ENCODE measurements at places on chromosomes 2 and 18.

- DNase-seq = peak; percentile 78
These were observed 17.2 kb upstream of the RPL31 start for GRCh38 chr2:100984892-100985307.

DNA sequence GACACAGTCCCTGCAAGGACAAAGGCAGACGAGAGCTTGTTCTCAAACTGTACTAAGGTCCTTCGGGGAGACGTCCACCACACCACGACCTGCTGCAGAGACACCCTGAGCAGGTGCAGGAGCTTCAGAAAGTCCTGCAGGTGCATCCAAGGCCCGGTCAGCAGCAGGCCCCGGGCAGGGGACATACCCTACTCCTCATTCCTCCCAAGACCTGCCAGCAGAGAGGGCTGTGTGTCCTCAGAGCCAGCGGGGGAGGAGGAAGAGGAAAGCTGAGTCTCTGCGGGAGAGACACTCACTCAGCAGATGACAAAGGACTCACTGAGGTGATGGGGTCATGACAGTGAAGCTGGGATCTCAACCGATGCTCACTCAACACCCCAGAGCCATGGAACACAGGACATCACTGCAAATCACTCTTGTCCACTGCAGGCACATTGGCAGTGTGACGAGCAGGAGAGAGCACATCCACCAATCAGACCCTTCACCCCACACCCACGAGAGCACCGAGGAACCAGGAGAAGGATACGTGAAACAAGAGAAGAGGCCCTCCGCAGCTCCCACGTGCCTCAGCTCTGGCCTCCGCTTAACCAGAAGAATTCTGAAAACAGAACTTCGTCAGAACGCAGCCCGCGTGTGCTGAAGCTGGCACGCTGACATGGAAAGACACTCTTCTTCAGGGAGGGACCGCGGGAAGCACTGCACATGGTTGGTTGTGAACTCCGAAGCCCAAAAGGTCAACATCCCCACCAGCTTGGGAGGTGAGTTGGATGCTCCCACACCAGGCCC lies 9.3 kb downstream of the HDAC4 start:
- DNase-seq = no peak

GRCh38 chr2:52144590-52144989 lies 1112.7 kb upstream of the NRXN1 start:
- DNase-seq = no peak

GRCh38 chr2:219441451-219442255 lies 7.0 kb downstream of the SPEG start:
- DNase-seq = peak; percentile 91

DNA sequence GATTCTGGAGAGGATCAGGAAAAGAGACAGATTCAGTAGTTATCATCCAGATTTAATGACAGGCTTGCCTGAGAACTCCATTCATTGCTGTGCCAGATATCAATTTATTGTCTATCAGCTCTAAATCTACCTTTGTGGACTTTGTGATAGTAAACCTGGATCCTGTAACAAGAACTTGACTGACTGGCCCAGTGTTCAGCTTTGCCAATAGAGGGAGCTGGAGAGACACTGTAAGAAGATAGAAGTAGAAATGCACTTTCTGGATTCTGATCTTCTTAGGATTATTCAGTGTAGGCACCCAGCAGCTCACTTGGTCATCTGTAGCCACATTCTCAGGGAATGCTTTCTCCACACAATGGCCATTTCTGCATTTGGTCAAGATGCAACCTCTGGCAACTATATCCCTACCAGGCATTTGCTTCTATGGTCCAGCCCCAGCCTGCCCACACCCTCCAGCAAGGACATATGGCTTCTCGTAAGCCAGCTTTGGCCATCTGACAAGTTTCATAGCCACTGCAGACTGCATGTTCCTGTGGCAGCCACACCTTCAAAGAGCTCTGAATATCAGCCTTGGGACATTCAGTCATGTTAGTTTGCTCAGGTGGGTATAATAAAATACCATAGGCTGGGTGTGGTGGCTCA lies 6.1 kb upstream of the SERPINB8 start:
- peak; percentile 56 for DNase-seq

DNA sequence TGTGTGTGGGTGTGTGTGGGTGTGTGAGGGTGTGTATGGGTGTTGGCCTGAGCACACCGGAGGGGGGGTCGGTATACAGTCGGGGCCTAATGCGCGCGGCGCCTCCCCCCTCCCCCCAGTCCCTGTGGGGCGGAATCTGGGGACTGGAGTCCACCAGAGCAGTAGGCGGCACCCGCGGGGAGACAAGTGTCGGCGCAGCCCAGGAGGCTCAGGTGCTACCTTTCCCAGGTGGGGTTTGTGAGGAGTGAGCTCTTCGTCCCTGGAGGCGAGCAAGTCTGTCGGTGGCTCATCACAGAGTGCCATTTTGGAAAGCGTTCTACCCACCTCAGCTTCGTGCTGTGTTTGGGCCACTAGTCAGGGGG lies 2896.1 kb upstream of the TEKT4 start:
- DNase-seq = no peak

GRCh38 chr2:101887328-101887727 lies 104.4 kb upstream of the IL1R2 start:
- DNase-seq = no peak

DNA sequence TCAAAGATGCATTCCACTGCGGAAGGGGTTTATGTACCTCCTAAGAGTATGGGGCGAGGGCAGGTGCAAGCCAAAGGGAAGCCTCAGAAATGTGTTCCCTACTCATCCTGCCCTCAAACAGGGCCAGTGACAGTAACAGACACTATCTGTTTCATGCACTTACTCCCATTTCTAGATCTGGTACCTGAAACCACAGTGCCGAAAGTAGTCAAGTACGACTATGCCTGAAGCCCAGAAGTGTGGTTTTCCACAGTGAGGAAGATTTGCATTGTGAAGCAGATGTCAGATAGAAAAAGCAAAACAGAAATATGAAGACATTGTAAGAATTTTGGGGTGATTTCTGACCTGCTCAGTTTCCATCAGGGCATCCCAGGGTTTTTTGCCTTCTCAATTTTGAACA lies 748.7 kb downstream of the RNF144A start:
- no peak for DNase-seq

DNA sequence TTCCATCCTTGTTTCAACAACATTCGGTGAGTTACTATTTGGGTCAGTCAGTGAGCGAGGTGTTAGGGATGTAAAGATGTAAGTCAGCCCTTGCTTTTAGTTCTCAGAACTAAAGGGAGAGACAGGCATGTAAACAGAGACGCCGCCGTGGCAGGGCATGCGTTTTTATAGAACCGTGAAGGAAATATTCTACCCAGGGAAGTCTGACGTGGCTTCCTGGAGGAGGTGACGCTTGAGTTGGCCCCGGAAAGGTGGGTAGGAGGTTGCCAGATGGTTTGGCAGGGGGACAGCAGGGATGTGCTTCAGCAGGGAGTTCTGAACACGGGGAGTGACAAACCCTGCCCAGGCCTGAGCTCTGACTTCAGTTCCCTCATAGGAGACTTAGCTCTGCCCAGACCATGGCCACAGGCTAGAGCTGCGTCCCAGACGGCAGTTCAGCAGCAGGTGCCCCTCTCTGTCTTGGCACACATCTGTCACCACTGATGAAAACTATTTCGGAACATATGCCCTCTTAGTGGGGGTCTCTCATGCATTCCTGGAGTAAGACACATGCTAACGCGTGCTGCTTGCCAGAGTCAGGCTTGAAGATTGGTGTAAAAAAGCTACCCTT lies 23.4 kb upstream of the RPL31 start:
- no peak for DNase-seq

DNA sequence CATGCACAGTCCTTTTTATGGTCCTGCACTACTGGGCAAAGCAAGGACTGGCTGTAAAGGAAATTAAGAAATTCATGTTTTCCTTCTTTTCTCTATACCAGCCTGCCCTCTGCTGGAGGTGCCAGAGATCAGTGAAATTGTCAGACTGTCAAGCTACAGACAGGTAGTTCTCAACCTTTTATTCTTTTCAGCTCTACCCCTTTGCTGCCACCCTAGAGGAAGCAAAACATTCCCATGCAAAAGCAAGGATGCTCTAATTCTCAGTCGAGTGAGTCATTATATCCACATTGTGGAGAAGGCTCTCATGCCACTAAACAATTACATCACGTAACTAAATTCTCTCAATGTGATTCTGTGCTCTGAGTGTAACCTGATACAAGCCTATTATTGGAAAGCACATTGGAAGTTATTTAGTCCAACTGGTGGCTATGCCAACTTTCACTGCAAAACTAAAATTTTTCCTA lies 25.0 kb upstream of the RAPGEF4 start:
- DNase-seq = peak; percentile 82

DNA sequence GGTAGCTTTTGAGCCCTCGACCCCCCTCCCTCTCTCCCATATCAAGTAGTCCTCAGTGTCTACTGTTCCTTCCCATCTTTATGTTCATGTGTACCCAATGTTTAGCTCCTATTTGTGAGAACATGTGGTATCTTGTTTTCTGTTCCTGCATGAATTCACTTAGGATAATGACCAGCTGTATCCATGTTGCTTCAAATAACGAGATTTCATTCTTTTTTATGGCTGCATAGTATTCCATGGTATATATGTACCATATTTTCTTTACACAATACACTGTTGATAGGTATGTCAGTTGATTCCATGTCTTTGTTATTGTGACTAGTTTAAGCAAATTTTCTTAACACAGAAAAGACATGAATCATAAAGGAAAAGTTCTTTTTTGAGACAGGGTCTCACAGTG lies 16.5 kb upstream of the NDUFV2 start:
- DNase-seq = no peak

DNA sequence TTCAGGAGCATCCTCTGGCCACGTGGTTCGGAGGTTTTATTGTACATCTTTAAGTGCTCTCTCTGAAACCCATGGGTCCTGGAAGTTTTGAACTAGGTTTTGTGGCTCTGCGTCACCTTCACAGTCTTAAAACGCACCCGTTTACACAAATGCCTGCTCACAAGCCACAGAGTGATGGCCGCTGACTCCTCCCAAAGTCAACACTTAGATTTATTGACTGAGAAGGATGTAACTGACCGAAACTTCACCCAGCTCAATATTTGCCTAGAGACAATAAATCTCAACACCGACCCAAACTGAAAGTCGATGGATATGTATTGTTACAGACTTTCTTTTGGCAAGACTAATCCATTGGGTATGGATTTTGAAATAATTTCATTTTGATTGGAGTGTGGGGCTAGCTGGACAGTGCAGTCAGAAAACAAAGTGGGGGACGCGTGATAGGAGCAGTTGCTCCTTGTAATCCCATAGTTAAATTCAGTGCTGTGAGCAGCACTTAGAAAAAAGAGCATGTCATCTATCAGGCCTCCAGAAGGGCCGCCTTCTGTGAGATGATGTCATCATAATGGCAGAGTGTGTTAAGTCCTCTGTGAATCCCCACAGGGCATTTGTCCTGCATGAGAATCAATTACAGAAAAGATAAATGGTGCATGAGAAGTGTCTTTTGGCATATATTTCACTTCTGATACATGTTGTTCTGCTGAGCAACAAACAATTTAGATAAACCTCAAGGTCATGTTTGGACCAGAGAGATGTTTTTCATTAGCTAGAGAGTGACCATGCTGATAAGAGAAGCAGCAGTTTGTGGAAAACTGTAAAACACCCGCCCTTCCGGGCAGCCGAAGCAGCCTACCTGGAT lies 183.7 kb downstream of the INO80D start:
- peak; percentile 38 for DNase-seq

GRCh38 chr2:138105358-138105757 lies 141.1 kb downstream of the HNMT start:
- no peak for DNase-seq

GRCh38 chr2:190499273-190499672 lies 35.2 kb downstream of the NEMP2 start:
- DNase-seq = no peak

DNA sequence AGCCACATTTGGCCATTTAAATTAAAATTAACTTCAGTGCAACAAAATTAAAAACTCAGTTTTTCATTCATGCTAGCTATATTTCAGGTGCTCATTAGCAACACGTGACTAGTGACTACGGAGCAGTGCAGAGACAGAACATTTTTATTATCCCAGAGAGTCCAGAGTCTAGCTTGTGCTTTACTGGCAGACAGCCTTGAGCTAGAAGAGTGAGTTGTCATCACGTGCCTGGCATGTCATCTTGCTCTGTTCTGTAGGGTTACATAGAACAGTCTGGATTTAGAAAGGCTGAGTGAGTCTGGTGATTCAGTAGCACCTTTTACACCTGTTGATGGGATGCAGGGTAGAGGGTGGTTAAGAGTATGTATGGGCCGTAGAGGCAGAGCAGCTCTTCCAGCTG lies 136.9 kb upstream of the IL1R2 start:
- DNase-seq = no peak

DNA sequence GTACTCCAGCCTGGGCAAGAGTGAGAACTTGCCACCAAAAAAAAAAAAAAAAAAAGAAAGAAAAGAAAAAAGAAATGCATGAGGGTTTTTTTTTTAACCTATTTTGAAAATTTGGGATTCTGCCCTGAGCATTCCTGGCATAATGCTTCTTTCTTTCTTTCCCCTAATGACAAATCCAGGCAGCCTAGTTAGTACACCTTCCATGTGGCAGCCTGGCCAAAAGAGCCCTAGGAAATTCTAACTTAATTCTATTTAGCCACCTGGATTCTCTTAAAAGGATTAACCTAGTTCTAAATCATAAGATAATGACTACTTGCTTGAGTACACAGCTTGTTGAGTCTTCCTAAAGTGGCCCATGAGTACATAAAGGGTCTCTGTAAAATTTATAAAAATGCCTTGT lies 160.1 kb downstream of the THADA start:
- DNase-seq = no peak

DNA sequence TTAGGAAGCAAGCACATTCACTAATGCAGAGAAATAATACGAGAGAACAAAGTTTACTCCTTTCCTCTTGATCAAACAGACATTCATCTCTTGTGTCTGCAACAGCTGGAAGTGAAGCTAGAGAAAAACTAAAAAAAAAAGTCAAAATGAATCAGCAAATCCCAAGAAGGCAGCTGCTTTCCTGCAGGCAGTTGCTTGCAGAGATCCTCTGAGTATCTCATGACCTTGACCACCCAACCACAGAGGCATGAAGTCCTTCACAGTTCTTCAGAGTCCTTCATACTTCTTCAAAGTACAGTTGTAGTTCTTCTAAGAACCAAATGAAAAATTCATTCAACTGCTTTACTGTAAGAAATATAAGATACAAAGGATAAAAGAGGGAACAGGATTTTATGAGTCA lies 97.2 kb upstream of the ACVR1C start:
- DNase-seq = no peak

DNA sequence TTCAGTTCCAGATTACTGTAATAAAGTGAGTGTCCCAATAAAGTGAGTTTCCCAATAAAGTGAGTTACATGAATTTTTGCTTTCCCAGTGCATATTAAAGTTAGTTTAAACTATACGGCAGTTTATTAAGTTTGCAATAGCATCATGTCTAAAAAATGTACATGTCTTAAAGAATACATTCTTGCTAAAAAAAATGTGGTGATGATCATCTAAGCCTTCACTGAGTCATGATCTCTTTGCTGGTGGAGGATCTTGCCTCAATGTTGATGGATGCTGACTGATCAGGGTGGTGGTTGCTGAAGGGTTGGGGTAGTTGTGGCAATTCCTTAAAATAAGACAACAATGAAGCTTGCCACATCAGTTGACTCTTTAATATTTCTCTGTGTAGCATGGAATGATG lies 664.2 kb downstream of the TDRD15 start:
- no peak for DNase-seq
